ENCODE measurements at places on chromosomes 12 and 14.

- DNase-seq = no peak
Observed at GRCh38 chr14:84029246-84029645, 1500.7 kb upstream of the FLRT2 start.

DNA sequence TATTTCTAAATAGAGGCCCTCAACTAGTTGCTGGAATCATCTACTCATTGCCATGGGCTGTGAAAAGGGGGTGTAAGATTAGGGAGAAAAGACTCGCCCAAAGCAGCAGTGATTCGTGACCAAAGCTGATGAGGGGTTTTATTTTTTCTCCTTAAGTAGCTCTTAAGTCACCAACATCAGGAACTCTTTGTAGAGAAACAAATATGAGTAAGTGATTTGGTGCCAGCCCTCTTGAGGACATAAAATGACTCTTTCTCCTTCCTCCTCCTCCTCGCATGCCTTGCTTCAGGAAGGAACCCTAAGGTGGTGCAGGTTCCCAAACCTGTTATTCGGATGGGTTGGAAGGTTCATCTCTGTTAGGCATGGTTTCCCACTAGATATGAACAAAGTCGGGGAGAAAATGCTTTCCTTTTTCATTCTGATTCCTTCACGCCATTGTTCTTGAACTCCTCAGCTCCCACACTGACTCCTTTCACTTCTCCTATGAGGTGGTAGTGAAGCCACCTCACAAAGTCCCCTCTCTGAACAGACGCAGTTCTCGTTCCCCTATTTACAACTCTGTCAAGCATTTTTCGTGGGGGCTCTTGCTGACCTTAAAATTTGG is 113.4 kb downstream of the ETV6 start:
- no peak for DNase-seq

DNA sequence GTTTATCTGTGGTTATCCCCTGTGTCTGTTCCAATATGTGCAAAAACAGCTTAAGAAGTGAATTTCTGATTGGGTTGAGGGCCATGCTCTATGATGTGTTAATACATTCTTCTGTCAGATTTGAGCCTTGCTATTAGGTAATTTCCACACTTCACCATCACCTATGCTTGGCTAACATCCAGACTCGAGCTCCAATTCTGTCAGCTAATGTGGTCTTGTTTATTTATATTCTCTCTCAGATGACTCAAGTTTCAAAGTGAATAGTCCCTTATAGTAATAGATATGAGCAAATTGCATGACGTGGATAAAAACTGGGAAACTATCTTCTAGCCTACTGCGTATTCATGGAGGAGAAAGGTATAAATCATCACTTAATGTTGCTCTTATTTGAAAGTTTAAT is 451.3 kb downstream of the SNAPC1 start:
- no peak for DNase-seq

DNA sequence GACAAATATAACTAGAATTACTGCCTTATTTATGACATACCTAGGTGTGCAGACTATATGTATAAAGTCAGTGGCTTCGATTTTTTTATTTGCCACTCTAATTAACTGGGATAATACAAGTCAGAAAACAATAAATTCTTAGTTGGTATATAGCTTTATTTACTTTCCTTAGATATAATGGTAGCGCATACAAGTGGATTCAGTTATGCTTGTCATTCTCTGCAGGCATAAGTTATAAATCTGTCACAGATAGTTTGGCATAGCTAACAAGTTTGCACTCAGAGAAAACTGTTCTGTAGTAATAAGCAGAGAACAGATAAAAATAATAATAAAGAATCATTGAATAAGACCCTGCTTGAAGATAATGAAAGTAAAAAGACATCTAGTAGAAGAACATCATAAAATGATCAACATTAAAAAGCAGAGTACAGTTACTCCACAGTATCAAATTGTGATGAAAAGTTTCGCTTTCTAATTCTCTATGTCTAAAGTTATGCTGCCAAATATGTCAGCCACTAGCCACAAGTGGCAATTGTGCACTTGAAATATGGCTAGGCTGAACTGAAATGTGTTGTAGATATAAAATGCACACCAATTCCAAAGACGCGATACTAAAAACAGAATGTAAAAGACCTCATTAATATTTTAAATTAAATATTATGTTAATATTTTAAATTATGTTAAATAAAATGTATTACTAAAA is 224.1 kb downstream of the SLC25A21 start:
- DNase-seq = no peak

DNA sequence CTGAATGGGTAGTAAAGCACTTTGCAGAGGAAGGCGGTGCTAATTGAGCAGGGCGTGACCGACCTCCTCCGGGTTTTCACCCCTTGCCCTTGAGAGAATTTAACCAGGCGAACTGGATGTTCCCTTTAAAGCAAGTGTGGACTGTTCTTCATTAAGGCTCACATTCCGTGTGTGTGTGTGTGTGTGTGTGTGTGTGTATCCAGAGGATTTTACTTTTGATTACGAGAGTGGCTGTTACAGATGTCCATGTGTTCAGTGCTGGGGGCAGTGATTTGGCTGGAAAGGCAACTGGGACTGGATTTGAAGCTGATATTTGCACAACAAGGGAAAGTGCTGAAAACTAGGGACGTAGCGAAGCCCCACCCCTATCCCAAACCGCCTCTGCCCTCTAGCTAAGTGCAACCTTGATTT is 2.2 kb downstream of the TMEM132C start:
- no peak for DNase-seq

DNA sequence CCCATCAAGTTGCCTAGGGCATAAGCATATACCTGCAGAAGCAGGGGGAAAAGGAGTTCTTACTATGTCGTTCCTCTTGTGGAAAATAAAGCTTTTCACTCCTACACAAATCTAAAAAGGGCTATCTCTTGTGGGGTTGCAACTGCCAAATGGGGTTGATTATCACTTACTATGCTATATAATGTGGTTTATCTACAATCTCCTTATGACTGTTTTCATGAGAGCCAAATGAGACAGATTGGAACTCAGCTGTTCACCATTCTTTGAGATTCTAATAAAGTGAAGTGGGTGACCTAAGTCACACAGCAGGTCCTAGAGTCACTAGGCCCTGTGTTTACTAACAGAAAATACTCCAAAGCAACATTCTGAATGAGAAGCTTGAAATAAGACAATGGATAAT is 47.7 kb downstream of the CIT start:
- DNase-seq = no peak

DNA sequence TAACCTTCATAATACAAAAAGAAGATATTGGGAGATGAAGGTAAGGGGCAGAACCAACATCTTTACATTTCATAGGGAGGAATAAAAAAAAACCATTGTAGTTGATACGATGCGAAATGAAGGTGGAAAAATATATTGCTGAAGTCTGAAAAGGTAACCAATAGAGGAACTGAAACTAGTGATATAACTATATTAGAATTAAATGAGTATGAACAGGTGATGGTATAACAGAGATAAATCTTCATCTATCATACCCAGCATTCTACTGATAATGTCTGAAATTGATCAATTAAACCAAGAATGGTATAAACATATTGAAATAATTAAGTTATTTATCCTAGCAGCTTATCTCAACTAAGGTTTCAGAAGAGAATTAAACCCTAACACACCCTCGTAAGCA is 332.1 kb downstream of the NELL2 start:
- no peak for DNase-seq

GRCh38 chr12:111605911-111606766 is 7.0 kb upstream of the ATXN2 start:
- DNase-seq = no peak

DNA sequence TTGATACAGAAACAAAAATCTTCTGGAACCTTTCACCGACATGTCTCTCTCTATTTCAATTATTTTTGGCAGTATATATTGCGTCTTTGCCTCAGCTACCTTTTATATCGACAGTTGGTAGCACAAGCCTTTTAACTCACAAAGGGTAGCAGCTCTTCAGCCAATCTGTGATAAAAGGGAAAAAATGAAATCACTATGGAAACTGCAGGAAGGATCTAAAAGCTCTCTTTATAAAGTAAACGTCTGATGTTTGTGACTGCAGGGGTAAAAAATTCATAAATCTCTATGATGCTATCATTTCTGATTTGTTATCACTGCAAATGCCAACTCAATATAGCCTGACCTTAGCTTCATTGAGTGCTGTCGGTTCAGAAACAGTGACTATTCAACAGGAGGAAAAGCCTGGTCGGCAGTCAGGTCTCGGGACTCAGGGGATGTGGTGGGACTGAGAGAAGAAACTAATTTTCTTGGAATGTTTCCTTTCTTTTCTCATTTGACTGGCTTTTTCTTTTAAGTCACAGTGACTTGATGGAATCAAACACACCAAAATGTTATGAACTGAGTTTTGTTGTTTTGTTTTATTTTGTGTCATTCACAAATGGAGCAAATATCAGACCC is 5.9 kb upstream of the RMST start:
- no peak for DNase-seq

- DNase-seq = no peak
Observed at GRCh38 chr12:52687497-52688385, 7.5 kb upstream of the KRT1 start.

DNA sequence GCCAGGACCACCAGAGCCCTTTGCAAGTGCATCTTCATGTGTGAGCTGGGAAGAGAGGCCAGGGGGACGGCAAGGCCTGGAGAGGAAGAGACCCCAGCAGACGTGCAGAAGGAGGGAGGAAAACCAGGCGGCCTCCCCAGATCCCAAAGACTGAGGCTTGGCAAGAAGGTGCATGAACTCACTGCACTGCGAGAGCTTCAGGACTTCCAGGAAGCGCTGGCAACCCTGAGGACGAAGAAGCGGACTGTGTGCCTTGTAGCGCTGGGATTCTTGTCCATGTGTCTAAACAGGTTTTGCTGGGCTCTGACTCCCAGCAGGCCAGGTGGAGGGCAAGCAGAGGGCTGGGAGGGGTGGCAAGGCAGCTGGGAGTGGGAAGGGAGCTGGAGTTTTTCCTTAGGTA is 939 bp downstream of the TGFB3 start:
- no peak for DNase-seq

- DNase-seq = no peak
Observed at GRCh38 chr12:126895951-126896913, 1370.7 kb upstream of the TMEM132C start.

GRCh38 chr14:92673601-92674150 is 74.8 kb downstream of the LGMN start:
- no peak for DNase-seq
